ENCODE measurements at places on chromosomes 2 and 18. TPM values are rescaled to one million over a fixed set of nuclear protein-coding genes. Genes with fewer than 3 reads are reported as not detected.

The ZNF385B gene
- polyA plus RNA-seq = 18.5 TPM

The GAREM1 gene
- polyA plus RNA-seq = 34.2 TPM

The ABCA12 gene
- 0.34 TPM for polyA plus RNA-seq

The FOXD4L1 gene
- polyA plus RNA-seq = 0.39 TPM

The KHK gene
- 55.3 TPM for polyA plus RNA-seq

The MAPK4 gene
- 10.5 TPM for polyA plus RNA-seq

The UGT1A8 gene
- not detected for polyA plus RNA-seq

The ANKRD30B gene
- polyA plus RNA-seq = 0.08 TPM

The FBLN7 gene
- polyA plus RNA-seq = 14.8 TPM

The ITGA4 gene
- 33.1 TPM for polyA plus RNA-seq

The RAPH1 gene
- polyA plus RNA-seq = 17.4 TPM

The NABP1 gene
- polyA plus RNA-seq = 59.5 TPM

The ANKRD62 gene
- polyA plus RNA-seq = not detected

The SERPINB5 gene
- not detected for polyA plus RNA-seq

The SIX3 gene
- not detected for polyA plus RNA-seq

- DNase-seq = no peak
Measured at GRCh38 chr18:48896875-48897511, 53.8 kb downstream of the SMAD7 start.

- DNase-seq = no peak
Measured at GRCh38 chr2:136344339-136344738, 226.4 kb upstream of the CXCR4 start.

DNA sequence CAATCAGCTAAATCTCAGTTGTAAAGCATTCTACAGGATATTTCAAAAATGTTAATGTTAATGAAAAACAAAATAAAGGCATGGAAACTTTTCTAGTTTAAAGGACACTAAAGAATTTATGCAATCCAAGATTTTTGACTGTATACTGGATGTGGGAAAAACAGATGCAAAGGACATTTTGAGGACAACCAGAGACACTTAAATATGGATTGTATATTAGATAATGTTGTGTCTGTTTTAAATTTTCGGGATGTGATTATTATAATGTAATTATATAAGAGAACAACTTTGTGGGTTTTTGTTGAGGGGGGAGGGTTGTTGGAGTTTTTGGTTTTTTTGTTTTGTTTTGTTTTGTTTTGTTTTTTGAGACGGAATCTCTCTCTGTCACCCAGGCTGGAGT, 30.9 kb downstream of the PSMA8 start:
- no peak for DNase-seq

DNA sequence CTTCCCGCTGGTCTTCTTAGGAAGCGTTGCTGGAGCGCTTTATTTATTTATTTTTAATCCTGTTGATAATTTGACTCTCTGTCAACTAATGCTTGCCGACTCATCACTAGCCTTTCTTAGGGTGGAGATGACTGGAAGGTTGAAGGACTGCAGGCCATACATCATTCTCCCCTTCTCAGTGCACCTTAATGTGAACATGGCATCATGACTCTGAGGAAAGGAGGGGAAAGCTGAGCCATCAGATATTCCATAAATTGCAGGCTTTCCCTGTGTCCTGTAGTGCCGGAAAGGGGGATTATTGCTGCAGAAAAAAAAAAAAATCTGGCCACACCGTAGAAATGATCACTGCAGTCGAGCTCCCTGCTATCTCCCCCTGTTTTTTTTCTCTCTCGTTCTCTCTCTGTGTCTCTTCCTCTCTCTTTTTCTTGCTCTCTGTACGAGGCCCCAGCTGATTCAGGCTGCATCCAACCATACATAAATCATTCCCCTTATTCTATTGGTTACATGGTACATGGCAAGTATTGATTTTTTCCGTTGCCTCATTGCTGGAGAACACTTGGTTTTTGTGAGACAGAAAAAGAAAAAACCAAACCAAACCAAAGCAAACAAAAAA, 125.8 kb upstream of the EFEMP1 start:
- no peak for DNase-seq

DNA sequence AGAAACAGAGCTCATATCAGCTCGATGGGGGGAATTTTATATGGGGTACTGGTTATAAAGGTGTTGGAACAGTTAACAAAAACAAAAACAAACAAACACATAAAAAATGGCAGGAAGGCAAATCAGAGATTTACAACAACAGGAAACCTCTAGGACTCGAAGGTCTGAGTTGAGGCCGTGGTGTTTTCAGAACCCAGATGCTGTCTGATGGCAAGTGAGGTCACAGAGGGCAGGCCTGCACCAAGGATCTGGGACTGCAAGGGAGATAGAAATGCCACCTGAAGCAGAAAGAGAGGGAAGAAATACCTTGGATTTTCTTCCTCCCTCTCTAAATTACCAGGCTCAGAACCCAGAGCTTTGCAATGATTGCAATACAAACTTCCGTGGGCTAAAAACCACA, 429.5 kb downstream of the ZNF521 start:
- no peak for DNase-seq

GRCh38 chr2:161357097-161357496, 48.9 kb downstream of the PSMD14 start:
- DNase-seq = no peak

- no peak for DNase-seq
Measured at GRCh38 chr2:117621326-117621725, 193.2 kb upstream of the DDX18 start.

- DNase-seq = no peak
Measured at GRCh38 chr2:130760754-130761751, 5.7 kb downstream of the AMER3 start.

DNA sequence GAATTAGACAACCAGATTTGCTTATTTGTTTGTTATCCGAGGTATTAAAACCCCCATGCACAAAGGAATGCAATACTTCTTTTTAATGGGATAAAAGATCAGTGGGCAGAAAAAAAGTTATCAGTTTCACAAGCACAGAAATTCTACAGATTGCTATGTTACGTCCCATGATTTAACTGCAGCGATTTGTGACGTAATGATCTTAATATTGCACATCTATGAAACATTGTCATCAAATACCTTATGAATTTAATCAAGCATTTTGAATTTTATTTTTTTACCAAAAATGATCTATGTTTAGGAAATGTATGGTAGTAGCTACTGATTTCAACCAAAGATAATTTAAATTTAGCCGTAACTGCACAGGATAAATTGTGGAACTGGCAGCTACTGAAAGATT, 138.9 kb downstream of the FHOD3 start:
- no peak for DNase-seq

GRCh38 chr2:170344663-170345346, 166.9 kb downstream of the MYO3B start:
- no peak for DNase-seq

- DNase-seq = peak; percentile 25
Measured at GRCh38 chr2:6310256-6311215, 555.2 kb downstream of the CMPK2 start.

DNA sequence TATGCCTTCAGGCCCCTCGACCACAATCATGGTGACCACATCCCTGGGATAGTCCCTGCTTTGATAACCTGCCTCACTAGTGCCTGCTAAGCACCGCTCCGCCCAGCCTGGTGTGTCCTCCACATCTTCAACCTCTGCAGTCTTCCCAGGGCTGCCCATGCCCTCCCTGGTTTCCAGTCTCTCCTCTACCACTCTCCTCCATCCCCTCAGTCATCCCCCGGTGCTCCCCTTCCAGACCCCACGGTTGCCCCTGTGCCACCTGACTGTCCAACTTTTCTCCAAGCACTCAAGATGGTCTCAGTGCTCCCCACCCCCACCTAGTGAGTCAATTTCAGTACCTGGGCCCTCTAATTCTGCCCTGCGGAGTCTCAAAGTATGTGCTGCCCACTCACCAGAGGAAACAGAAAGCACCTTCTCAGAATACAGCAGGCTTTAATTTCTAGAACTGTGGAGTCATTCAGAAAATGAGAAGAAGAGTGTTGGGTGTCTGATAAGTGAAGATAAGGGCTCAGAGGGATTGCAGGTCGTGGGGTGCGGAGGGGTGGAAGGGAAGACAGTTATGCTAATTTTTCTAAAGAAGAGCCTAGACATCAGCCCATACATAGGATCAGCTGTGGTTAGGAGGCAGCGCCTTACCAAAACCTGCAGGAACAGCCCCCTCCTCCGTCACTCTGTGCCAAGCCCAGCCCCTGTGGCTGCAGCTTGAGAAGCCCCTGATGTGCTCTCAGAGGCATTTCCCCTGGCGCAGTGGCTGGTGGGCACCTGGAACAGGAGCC, 53.6 kb upstream of the CAB39 start:
- DNase-seq = no peak

DNA sequence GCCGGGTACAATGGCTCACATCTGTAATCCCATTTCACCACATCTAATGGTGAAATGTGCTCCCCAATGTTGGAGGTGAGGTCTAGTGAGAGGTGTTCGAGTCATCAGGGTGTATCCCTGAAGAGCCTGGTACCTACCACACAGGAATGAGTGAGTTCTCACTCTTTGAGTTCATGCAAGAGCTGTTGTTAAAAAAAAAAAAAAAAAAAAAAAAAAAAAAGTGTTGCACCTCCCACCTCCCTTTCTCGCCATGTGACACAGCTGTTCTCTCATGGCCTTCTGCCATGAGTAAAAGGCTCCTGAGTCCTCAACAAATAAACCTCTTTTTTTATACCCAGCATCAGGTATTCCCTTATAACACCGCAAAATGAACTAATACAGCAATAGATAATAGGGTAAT, 106.3 kb downstream of the C2orf74 start:
- DNase-seq = no peak

DNA sequence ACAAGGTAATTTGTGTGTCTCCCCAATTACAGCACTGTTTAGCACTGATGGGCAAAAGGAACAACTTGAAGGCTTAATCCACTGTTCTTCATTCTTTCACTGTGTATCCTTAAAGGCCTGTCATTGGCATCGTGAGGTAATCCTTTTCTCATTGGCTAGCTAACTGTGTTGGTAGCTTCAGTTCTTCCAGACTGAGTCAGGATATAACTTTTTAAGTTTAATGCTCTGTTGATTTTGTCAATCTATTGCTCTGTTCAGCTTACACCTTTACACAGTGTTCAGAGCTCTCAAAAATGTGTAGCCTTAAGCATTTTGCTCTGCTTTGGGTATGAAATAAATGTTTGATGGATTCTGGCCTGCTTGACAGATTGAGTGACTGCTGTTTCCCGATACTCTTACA, 148.2 kb downstream of the KIAA1328 start:
- DNase-seq = peak; percentile 11

- no peak for DNase-seq
Measured at GRCh38 chr2:21754164-21754788, 630.5 kb downstream of the TDRD15 start.

DNA sequence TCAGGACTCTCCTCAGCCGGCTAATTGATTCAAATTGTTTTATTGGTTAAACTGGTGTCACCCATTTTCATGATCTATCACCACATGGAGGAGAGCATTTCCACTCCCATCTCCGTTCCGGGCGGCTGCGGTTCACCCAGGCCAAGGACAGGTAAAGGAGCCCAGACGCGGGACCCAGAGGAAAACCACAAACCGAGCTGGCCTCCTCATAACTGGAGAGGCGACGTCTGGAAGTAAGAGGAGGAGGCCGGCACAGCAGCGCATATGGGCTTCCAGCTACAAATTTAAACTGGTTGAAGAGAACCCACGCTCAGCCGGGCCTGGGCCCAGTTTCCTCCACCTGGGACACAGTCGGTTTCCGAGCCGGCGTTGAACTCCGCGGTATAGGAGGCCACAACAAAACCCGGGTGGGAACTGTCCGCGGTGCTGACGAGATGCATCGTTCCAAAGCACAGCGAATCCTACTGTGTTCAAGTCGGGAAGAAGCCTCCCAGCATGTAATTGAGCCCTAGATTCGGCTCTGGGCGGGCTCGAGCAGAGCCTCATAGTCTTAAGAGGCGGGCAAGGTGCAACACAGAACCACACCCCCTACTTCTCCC, 3.0 kb upstream of the SKOR2 start:
- peak; percentile 79 for DNase-seq

GRCh38 chr2:202184557-202184956, 53.8 kb downstream of the SUMO1 start:
- DNase-seq = no peak

DNA sequence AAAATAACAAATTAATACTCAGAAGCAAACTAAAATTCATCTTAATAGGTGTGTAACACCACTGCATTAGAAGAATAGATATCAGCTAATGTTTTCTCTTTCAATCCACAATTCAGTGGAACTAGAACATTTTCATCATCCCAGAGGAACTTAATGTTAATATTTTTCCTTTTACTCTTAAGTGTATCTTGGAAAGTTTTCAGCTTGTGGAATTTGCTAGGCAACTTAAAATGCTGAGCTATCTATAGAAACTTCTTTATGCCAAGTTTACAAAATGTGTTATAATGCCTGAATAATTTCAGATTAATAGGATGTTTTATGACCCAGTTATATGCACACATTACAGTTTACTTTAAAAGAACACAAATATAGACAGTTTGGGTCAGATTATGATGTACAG, 86.6 kb upstream of the FAM237A start:
- DNase-seq = no peak

DNA sequence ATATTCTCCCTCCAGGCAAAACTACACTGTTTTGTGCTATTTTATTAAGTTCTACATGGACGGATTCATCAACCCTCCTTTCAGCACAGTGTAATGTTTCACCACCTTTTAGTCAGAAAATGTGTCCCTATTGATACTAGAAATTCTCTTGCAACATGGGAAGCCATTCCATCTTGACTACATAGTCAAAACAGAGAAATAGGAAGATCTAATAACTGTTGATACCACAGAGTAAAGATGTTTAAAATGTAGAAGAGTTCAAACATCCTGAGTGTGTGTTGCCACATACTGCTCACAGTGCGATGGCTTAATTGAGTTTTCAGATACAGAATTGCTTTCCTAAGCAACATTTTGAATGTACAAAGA, 492.2 kb upstream of the RAB12 start:
- DNase-seq = no peak

DNA sequence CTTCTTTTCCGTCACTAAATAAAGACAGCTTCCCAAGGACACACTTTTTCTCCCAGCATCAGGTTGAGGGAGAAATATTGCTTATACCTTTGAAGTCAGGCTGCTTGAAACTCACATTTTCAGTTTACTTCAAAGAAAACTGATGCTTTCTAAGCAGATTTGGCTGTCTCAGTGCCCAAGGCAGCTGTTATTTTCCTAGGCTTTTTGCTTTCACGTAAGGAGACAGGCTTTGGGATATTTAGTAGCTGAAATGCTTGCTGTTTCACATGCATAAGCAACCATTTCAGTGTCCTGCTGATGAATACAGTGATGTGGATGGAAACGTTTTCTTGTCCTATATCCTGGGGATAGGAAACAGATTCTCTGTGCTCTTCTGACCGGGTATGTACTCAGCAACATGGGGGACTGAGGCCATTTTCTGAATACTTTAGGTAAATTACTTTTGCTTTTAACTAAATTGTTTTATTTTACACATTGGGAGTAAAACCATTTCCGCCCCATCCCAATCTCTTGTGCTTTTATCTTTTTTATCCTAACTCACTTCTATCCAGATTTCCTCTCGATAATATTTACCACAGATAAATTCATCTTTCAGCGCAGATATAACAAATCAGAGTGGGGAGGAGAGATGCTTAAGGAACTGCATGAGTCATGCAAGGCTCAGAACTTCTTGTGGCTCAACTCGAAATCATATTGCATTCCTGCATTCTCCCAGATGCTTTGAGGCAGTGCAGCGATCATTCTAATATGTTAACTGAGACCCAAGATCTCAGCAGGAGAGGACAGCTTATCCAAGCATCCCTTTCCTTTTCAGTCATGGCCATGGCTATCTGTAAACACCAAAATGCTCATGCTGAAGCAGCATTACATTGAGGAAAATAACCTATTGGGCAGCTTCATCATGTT, 22.2 kb downstream of the GALR1 start:
- DNase-seq = no peak

GRCh38 chr2:227456772-227457171, 15.2 kb upstream of the AGFG1 start:
- DNase-seq = no peak
